ENCODE measurements at places on chromosomes 5 and 9.

GRCh38 chr9:69090140-69090750 is 54.7 kb downstream of the FXN start:
- no peak for DNase-seq

DNA sequence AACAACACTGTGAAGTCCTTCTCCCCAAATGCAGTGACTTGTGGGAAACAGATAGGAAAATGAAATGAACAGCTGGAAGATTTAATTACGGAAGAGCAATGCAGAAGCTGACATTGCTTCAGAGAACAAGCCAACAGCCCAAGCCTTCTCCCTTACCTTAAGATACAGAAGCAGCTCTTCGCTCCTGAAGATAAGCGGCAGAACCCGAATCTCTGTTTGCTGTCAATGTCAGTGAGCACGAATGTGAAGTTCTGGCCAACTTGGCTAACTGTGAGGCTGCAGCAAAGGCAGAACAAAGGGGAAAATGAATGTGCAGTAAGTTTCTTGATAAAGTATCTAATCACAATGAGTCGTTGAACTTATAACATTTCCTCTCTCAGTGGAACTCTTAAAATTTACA is 172.4 kb downstream of the DENND1A start:
- no peak for DNase-seq

- DNase-seq: no peak
Measured at GRCh38 chr5:142453932-142454331, 129.1 kb upstream of the SPRY4 start.

- DNase-seq: no peak
Measured at GRCh38 chr9:117952581-117952980, 248.4 kb downstream of the TLR4 start.

DNA sequence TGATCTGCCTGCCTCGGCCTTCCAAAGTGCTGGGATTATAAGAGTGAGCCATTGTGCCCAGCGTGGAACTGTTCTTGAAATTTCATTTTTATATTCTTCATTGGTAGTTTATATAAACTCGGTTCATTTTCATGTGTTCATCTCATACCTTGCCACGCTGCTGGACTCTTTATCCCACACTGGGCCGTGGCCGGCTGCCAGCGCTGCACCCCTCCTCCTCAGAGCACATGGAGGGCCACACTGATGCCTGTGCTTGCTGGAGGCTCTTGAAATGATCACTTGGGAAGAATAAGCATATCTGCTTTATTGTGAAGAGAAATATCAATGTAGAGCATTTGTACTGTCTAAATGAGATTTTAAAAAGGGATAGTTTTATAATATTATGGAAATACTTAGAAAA is 69.5 kb downstream of the EHMT1 start:
- no peak for DNase-seq

GRCh38 chr5:140223567-140223966 is 48.6 kb downstream of the CYSTM1 start:
- DNase-seq: no peak

- no peak for DNase-seq
Measured at GRCh38 chr9:82208741-82209450, 220.3 kb downstream of the SPATA31D1 start.

DNA sequence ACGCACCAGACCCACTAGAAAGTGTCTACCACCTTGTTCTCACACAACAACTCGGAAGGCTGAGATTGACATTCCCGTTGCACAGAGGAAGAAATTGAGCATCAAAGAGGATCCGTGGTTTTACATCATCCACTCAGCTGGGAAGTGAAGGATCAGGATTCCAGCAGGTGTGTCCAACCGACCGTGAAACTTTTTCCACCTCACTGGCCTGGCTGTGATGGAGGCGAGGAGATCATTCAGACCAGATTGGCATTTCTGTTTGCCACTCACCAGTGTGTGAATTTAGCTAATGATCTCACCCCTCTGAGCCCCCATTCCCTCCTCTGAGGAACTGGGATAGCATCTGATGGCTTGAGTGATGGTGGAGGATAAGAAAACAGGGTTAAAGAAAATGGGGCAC is 46.7 kb upstream of the CPLX2 start:
- DNase-seq: no peak

DNA sequence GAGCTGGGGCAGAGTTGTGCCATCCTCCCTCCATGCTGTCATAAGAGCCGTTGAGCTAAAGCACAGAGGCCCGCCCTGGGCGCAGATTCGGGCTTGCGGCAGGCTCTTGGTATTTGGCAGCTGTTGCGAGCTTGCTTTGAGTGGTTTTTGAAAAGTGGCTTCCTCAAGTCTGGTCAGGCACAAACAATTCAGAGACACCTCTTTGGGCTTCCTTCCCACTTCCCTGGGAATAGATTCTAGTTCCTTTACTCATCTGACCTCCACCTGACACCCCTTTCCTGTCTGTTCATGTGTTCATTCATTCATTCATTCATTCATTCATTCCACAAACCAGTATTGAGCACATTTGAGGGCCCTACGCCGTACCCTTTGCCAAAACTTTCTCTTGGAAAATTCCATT is 27.4 kb downstream of the NCS1 start:
- DNase-seq: peak; percentile 39

DNA sequence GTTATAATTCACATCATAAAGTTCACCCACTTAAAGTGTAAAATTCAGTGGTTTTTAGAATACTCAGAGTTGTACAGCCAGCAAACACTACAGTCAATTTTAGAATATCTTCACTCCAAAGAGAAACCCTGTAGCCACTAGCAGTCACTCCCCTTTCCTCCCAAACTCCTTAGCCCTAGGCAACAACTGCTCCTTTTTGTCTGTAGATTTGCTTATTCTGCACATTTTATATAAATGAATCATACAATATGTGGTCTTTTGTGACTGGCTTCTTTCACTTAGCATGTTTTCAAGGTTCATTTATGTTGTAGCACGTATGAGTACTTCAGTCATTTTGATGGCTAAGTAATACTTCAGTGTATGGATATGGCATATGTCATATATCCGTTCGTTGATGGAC is 38.7 kb downstream of the TGFBR1 start:
- no peak for DNase-seq

- DNase-seq: no peak
Measured at GRCh38 chr5:34550964-34551363, 105.2 kb upstream of the RAI14 start.

DNA sequence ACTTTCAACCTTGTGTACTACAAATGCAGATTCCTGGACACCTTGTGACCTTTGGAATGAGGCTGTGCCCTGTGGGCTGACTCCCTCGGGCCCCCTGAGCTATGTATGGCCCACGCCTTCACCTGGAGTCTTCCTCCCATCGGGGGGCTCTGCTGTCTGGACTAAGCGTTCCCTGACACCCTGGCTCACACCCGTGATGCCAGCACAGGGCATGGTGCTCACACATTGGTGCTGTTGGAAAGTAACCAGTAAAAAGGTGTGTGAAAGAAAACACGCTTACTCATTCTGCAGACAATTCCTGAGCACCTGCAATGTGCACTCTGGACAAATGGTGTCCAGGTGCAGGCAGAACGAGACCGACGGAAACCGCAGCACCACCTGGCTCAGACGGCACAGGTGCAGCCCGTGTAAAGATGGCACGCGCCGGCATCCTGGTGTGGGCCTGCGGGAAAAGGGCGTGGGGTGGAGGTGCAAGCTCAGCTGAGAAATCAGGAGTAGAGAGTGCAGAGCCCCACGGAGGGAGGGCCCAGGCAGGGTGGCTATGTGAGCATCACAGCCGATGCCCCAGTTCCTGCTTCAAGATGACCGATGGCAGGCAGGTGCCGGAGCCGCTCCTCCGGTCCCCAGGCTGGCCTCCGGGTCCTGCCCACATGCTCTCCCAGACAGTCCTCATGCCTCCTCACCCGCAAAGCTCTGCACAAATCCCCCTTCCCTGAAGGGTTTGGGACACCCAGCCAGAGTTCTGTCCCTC is 11.0 kb downstream of the LPCAT1 start:
- DNase-seq: no peak

- no peak for DNase-seq
Measured at GRCh38 chr9:97761056-97761598, 64.0 kb upstream of the XPA start.

DNA sequence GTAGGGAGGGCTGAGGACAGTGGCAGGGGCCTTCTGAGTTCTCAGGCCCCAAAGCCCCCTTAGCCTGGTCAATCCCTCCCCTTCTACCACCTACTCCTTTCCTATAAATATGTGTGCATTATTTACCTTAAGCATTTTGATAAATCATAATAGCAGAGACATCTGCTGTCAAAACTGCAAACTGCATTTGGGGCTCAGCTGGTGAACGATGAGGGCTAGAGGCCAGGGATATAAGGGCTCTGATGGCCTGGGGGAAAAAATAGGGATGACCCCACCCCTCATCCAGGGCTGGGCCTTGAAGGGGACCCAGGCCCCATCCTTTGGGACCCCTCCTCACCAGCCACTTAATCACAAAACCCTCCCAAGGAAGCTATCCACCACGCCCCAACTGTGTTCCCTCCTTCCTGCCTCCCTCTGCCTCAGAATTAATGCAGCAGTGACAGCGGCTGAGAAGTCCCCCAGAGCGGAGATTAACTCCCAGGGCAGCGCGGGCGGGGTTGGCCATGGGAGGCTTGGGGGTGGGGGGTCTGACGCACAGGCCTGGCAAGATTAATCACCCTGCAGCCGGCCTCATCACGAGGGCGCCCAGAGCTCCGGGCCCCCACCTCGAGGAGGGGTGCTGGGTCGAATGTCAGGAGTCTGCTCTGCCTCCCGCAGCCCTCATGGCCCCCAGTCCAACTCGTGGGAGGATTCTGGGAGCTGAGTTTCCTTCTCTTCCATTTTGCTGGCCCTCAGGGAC is 42.1 kb downstream of the CXXC5 start:
- no peak for DNase-seq

DNA sequence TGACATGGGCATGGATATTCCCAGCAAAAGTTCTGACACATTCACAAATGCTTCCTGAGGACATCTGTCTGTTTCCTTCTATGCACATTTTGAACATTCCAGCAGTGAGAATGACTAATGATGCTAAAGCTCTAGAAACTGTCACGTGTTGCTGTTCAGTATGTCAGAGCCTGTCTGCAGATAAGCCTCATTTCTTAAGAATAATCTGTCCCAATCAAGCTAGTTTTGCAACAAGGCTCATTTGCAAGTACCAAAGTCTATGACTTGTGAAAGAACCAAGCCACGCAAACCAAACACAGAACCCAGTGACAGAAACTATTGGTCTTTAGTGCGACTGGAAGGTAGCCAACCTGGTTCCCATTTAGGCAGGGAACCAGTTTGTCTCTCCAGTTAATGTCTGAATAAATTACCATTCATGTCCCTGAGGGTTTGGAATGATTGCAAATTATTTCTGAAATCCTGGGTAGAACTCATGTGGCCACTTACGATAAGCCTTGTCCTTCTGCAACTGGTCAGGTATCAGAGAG is 178.5 kb downstream of the C9orf152 start:
- DNase-seq: peak; percentile 61

GRCh38 chr9:98002808-98003207 is 19.7 kb downstream of the ANP32B start:
- DNase-seq: no peak

DNA sequence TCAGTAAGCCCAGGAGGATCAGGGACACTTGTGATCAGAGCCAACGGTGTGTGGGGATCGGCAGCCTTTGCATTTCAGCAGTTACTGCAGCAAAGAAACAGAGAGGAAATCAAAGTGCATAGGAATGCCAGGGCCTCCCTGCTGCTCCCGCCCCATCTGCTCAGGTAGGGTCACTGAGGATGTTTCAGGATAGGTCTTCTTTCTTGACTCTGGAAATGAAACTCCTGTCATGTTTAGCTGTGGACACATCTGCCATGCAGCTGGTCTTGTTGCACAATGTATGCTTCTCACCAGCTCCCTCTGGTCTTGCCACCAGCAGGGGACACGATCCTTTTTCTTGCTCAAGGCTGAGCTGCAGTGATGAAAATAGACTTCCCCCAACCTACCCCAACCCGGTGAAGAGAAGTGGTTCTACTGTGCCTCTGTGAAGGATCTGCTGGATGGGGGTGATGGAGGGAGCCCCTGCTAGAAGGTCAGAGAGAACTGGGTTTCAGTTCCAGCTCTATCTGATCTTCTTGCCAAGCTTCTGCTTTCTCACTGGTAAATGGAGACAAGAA is 185.2 kb upstream of the KLF4 start:
- peak; percentile 27 for DNase-seq

DNA sequence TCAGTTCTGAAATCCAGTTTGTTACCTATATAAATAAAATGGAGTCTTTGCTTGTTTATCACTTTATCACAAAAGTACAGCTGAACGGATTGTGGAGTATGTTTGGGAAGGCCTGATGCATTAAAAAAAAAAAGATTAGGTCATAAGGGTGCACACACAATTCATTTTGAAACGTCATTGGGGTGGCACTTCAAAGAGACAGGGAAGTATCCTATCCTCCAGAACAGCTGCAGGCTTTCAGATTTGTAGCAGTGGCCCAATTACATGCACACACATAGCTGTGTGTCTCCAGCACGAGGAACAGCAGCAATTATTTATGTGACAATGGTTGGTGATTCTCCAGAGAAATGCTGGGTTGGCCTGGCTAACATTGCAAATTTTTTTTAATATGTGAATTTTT is 46.8 kb upstream of the FER start:
- no peak for DNase-seq

DNA sequence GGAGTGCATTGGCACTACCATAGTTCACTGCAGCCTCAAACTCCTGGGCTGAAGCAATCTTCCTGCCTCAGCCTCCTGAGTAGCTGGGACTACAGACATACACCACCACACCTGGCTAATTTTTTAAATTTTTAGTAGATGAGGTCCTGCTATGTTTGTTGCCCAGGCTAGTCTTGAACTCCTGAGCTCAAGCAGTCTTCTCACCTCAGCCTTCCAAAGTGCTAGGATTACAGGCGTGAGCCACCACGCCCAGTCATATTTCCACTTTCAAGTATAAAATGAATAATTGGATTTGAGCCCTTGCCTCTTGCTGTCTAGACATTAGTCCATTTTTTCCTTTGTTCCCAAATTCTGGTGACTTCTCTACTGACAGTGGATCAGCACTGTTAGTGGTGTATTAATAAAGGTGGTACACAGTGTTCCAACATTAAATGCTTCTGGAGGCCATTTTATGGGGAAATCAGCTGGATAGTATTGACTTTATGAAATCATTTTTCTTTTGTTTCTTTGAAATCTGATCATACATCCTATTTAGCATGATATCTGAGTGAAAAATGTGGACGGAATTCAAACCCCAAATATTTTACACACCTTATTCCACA is 15.9 kb downstream of the ATP6V0E1 start:
- DNase-seq: no peak

- DNase-seq: no peak
Measured at GRCh38 chr5:178368274-178368673, 135.7 kb upstream of the PHYKPL start.

DNA sequence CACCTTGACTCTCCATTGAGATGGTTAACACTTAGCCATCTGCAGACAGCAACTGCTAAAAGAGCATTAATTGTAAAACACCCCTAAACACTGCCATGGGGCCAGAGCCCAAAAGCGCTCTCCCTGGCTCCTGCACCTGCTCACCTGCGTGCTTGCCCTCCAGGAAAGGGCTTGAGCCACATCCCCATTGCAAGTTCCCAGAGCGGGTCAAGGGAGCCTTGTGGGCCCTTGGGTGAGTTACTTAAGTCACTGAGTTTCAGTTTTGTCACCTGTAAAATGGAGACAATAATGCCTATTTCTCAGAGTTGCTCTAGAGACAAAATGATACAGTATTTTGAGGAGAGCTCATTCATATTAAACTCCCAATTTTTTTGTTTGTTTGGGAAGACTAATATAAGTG is 967.8 kb downstream of the PTPRD start:
- no peak for DNase-seq
